ENCODE measurements at places on chromosomes 4 and X. TPM values are rescaled to one million over a fixed set of nuclear protein-coding genes. Genes with fewer than 3 reads are reported as not detected.

Gene ZMAT1
- total RNA-seq = 2.7 TPM

Gene ART3
- total RNA-seq = not detected

DNA sequence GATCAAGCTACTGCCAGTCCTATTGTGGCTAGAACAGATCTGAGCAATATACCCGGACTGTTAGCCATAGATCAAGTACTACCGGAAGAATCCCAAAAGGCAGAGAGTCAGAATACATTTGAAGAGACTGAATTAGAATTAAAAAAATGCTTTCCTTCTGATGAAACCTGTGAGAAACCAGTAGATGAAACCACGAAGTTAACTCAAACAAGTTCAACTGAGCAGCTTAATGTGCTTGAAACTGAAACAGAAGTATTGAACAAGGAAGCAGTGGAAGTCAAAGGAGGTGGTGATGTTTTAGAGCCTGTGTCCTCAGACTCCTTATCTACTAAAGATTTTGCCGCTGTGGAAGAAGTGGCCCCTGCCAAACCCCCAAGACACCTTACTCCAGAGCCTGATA is 46.8 kb downstream of the WDR44 start:
- DNase-seq = no peak

GRCh38 chr4:35559559-35560365 is 684.6 kb downstream of the ARAP2 start:
- DNase-seq = no peak

DNA sequence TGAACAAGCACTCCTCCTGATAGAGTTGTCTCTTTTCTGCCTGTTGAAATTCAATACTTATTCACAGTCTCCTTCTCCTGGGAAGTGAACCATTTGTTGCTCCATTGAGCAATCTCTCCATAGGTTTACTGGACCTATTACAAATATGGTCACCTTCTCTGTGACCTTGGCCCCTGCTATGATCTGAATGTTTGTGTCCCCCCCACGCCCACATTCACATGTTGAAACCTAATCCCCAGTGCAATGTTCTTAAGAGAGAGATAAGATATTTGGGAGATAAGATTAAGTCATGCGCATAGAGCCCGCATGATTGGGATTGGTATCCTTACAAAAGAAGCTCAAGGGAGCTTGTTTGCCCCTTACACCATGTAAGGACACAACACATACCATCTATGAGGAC is 54.1 kb upstream of the GABRE start:
- no peak for DNase-seq

DNA sequence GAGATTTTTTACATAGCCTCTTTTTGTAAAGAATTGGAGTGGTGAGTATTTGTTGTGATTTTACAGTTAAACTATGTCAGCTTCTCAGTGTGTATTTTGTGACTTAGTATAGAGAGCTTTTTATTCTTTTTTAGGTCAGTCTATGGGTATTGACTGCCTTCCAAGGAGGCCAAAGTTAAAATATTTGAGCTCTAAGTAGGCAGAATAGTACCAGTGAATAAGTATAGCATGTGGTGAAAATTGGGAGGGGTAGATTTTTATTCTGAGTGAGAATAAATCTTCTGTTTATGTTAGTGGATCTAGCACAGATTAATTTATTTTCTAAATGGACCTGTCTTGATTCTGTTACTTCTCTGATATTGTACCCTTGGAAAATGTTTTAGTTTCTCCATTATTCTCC is 37.5 kb downstream of the HERC3 start:
- no peak for DNase-seq

Measured in activated naive CD4-positive, alpha-beta T cell treated with anti-CD3 and anti-CD28 coated beads for 36 hours (primary cell).